ENCODE measurements at places on chromosomes 2 and 18.
A peak's percentile ranks its signal among the peaks of the same experiment; 100 is the strongest.

GRCh38 chr2:41727152-41727551 is 320.7 kb upstream of the PKDCC start:
- DNase-seq, result no peak

- DNase-seq, result no peak
These were observed 6.0 kb downstream of the GAREM2 start for GRCh38 chr2:26178746-26179436.

- no peak for DNase-seq
These were observed 27.0 kb upstream of the LPIN1 start for GRCh38 chr2:11719230-11719977.

GRCh38 chr2:219870041-219870440 is 242.6 kb downstream of the SLC4A3 start:
- DNase-seq, result no peak

DNA sequence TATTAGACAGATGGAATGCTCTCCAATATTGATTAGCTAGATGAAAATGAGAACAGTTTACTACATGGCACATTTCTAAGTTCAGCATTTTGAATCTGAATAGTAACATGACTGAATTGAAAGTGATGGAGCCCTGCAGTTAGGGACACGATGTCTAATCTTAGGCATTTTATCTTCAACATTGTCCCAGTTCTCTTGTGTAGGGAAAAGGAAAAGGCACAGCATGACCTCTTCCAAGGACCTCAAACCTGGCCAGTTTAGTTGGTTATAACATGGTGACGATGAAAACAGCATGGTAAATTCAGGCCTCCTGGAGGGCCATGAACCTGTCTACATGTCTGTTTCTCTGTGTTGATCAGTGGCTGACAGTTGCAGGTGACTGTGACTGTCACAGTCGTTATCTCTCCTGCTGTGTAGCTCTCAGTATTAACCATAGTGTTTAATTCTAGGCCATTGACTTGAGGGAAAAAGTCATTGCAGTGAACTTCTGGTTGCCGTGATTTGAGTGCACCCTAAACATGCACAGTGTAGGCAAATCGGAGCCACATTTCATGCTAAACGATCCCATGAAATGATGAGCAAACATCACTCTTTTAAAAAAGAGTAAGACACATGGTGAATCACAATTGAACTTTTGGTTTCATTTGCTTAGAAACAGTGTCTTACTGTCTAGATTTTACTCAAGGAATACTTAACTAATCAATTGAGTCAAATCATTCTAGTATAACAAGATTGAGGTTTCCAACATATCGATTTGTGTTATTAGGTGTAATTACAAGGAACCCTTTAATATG is 129.7 kb downstream of the PHLPP1 start:
- no peak for DNase-seq

DNA sequence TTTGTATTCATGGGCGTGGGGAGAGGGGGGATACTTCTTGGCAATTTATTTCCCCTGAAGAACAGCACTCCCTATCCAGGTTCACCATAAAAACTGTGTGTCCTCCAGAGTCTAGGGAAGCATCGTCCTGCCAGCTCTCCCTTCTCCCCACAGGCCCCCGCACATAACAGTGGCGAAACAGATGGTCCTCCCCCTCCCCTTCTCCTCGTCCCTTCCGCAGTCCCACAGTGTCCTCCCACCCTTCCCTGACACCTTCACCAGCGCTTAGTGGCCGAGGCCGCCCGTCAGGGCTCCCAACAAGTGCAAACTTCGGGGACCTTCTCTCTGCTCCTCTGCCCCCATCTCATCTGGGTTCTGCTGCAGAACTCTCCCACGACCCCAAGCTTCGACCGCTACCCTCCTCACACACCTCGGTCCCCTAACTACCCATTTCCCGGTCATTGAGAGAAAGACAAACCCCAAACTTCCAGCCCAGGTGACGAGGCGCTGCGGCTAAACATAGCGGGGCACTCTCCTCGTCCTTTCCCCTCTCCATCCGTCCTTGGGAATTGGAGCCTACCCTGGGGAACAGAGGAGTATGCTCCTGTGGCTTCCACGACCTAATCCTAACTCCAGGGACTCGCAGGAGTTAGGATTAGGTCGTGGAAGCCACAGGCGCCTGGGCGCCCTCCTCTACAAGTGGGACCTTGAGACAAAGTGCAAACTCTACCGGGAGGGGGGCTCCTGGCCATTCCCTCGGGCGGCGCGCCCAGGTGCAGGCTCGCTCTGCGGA is 971 bp downstream of the ZNF385B start:
- DNase-seq, result no peak

GRCh38 chr18:68800075-68800474 is 2.2 kb downstream of the CCDC102B start:
- no peak for DNase-seq

- DNase-seq, result no peak
These were observed 54.1 kb upstream of the EPB41L5 start for GRCh38 chr2:119958670-119959268.

GRCh38 chr18:11008505-11008904 is 140.9 kb downstream of the PIEZO2 start:
- no peak for DNase-seq

GRCh38 chr2:48938231-48938630 is 182.7 kb upstream of the LHCGR start:
- no peak for DNase-seq

DNA sequence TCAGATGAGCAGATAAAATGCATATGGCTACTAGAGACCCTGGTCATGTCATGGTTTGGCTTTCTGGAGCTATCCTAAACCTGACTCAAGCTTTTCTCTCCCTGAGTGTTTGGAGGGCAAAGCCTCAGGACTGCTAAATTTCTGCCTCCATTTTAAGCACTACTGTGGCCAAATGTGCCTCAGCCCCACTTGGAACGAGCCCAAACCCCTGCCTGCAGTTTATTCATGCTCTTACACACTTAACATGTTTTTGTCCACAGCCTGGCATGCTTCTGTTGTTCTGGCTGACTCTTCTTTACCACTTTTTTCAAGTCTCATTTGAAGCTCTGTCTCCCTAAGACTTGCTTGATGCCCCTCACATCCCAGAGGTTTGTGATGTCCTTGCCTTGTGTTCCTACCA is 24.7 kb downstream of the MGAT5 start:
- DNase-seq, result no peak

- no peak for DNase-seq
These were observed 28.2 kb upstream of the GALNT1 start for GRCh38 chr18:35553300-35553699.

DNA sequence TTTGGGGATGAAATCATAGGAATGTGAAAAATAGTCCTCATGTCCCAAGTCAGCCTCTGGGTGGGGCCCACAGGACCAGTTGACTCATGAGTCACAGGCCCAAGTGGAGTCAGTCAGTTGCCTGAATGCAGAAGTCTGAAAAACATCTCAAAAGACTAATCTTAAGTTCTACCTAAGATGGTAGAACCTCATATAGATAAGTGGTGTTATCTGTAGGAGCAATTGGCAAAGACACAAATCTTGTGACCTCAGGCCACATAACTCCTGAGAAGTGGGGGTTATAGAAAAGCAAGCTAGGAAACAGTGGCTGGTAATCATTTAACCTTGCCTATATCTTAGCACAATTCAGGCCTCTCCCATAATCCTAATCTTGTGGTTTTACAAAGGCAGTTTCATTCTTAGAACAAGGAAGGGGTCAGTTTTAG is 257.1 kb upstream of the SPOPL start:
- DNase-seq, result no peak

GRCh38 chr2:161178756-161179155 is 18.5 kb downstream of the TANK start:
- no peak for DNase-seq

GRCh38 chr18:63040788-63041410 is 278.7 kb downstream of the BCL2 start:
- DNase-seq, result no peak

- DNase-seq, result no peak
These were observed at the start of gene SCN3A for GRCh38 chr2:165203689-165204559. Gene SCN3A (minus strand): TSS chr2:165204050. CDS start chr2:165176394, 27,656 bp downstream.

GRCh38 chr2:181872178-181872577 is 19.4 kb upstream of the ITPRID2 start:
- DNase-seq, result no peak

DNA sequence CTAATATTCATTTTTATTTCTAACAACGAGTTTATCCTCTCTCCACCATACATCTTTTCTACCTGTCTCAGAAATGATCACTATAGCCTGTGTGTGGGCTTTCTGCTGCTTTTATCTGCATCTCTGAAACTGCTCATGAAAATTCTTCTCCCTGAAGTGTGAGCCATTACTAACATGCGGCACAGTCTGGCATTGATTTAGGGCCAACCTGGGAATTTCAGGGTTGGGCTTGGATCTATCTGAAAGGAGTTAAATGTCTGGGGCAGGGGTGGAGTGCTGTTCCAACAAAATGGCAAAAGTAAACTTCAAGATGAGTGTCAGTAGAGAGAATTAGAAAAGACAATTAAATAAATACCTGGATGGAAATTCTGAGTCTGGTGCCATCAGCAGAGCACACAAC is 198.2 kb upstream of the OSR1 start:
- no peak for DNase-seq

- DNase-seq, result no peak
These were observed 109.0 kb downstream of the ZNF516 start for GRCh38 chr18:76386071-76386470.

DNA sequence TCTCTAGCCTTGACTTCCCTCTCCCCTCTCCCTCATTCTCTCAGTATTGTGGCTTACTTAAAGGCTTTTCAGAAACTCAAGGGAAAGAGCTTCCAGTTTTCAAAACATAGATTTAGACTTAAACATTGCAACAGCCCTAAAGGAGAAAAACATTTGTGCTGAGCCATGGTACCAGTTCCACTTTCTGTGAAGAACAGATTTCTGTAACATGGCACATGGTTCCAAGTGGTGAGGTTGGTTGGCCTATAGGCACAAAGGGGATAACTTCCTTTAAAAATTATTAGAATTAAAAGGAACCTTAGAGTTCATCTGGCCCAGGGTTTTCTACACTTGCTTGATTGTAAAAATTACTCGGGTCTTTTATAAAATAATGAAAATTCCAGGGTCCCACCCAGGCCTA is 138.6 kb upstream of the CDCA7 start:
- no peak for DNase-seq

GRCh38 chr2:72685638-72686213 is 140.1 kb downstream of the EXOC6B start:
- DNase-seq, result no peak

DNA sequence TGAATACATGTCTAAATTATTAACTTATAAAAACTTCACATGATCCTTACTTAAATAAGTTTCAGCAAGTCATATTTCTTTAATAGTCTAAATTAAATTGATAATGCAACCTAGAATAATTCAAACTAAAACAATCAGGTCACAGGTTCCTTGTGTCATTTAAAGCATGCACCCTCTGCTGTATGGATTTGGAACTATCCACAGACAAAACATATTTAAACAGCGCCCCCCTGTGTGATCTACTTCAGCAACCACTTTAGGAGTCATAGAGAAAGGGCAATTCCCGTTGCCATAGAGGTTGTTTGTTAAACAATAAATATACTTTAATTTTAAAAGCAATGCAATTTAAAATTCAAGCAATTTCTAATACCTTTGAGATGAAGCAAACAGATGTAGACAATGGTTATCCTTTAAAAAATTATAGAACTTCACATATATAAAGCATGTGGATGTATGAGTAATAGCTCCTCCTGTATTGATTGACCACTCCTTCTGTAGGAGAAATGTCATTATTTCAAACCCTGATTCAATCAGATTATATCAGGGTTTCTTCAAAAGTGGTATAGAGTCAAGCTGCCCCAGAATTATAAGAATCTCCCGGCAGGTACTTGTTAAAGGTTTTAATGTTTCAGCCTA is 21.2 kb downstream of the GRB14 start:
- peak; percentile 76 for DNase-seq

- DNase-seq, result no peak
These were observed 1917.7 kb upstream of the PIK3C3 start for GRCh38 chr18:40037356-40037755.

DNA sequence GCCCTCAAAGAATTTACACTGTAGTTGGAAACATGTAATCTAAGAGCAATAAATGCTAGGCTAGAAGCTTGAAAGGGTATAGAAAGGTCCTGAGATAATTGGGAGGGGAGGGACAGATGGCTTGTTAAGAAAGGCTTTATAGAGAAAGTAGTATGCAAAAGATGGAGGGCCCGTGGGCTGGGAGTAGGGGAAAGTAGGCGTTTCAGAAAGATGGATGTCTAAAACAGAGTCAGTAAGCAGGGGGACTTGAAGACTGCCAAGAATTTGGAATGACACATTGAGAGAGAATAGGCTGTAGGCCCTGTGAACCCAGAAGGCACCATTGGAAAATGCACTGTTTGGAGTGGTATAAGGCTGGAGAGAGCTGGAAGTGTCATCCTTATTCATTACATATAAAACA is 822 bp downstream of the PSMG2 start:
- DNase-seq, result no peak

DNA sequence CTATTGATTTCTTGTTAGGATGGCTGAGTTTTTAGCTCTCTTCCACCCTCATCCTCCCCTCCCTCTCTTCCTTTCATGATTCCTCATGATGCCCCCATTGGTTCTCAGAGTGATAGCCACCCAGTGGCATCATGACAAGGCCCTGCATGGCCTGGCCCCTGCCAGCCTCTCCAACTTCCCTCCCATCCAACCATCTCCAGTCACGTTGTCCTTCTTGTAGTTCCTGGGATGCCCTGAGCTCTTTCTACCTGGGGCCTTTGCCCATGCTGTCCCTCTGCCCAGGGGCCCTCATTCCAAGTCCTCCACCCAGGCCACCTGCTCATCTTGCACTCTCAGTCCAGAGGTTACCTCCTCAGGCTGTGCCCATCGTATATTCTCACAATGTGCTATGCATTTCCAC is 247.5 kb downstream of the TFCP2L1 start:
- DNase-seq, result no peak

DNA sequence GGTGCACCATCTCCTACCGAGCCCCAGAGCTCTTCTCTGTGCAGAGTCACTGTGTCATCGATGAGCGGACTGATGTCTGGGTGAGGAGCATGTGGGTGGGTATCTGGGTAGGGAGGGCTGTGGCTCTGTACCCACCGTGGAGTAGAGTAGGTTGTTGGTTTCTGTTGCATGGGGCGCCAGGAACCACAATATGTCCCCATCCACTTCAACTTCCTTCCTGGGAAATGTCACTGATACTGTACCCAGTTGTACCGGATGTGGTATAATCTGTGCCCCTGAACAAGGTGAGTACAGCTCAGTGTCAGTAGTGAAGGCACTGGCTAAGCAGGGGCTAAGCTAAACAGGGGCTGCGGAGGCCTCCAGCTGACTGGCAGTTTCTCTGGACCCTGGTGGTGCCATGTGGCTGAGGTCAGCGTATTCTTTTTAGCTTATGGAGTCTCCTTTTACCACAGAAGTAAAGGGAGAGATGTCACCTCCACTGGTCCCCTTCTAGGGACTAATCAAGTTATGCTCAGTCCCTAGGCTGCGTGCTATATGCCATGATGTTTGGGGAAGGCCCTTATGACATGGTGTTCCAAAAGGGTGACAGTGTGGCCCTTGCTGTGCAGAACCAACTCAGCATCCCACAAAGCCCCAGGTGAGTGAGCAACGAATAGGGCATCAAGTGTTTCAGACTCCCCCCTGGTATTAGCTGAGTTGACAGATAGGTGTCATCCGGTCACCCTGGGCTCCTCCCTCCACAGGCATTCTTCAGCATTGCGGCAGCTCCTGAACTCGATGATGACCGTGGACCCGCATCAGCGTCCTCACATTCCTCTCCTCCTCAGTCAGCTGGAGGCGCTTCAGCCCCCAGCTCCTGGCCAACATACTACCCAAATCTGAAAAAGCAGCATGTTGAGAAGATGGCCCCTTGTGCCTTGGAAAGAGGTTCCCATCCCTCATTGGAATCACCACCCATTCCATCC is 2.7 kb downstream of the STK16 start:
- no peak for DNase-seq

GRCh38 chr2:22734373-22735045 is 650.5 kb upstream of the KLHL29 start:
- no peak for DNase-seq

GRCh38 chr2:62938126-62938525 is 112.5 kb upstream of the OTX1 start:
- DNase-seq, result no peak
